Hippocampal formation (tissue), 2 donors: ENCODE measurements at places on chromosomes 7 and 10.

DNA sequence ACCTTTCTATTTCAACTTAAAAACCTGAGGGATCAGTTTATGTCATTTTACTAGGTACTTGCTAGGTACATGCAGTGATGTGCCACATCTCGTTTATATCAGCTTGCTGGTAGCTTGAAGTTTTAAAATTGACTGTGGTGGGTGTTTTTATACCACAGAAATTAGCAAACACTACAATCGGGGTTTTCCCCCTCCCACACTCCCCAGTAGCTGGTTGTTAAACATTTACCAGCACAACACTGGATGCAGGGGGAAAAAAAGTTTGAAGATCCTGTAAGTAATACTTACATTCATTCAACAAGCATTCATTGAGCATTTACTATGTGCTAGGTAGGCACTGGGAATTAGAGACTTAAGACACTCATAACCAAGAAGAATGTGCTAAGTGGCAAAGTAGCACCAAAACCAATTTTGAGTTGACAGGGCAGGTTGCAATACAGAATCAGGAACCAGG is 32.6 kb downstream of the USP6NL start:
- no peak for DNase-seq

DNA sequence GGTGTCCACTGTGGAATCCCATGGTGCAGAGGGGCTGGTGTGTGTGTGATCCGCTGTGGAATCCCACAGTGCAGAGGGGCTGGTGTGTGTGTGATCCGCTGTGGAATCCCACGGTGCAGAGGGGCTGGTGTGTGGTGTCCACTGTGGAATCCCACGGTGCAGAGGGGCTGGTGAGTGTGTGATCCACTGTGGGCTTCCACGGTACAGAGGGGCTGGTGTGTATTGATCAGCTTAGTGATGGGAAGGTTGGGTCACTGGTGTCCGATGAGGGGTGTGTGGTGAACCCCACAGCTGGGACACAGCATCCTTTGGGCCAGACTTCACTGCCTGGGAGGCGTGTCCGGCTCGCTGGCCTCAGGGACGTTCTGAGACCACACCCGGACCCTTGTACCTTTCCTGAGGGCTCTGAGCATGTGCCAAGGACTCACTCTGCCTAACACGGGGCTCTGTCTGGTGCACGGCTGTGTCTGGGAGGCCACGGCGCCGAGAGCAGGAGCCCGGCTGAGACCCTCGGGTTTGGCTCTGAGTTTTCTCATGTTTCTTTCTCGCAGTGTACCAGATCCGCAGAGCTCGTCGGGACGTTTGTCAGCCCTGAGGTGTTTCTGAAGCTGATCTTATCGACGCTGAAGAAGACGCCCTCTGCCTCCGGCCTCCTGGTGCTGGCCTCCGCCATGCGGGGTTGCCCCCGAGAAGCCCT is 29.3 kb upstream of the PRKAR1B start:
- DNase-seq: no peak

DNA sequence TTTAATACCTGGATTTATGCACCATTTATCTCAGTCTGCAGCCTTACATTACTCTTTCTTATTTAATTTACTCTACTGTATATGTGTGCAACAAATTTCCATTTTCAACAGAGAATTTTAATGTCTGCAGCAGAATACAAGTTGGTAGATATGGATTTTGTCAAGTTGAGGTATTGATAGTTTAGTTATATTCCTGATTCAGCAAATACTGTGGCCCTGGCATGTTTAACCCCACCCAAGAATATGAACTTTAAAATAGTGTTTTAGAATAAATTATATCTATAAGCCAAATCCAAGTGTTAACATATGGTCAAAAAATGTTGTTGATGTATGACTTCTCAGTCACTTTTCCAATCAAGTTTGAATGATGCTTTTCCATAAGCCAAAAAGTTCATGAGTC is 378.4 kb upstream of the NRG3 start:
- no peak for DNase-seq

DNA sequence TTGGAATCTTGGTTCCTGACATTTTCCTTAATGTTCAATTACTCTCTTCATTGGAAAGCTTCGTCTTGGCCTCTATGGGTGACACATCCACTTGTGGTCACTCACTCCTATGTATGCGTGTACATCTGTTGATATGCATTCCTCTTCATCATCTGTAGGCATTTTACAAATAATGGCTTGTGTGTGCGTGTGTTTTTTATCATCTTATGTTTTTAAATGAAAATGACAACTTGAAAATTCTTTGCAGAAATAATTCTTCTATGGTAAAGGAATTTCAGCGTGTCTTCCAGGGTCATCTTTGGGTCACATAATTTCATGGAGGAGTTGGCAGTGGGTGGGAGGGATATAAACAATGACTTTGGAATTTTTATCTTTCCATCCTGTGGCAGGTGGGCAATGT is 925.1 kb downstream of the LRMDA start:
- no peak for DNase-seq

DNA sequence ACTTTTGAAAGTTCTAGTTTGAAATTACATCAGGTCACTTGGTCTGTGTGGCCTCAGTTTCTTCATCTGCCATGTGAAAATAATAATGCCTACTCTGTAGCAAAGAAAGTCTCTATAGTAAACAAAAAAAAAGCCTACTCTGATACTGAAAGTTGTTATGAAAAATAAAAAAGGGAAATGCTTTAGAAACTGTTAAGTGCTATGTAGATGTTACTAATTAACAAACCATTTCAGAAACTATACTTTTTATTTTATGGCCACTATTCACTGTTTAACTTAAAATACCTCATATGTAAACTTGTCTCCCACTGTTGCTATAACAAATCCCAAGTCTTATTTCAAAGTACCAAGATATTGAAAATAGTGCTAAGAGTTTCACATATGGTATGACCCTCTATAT is 50.6 kb downstream of the CFTR start:
- DNase-seq: no peak

DNA sequence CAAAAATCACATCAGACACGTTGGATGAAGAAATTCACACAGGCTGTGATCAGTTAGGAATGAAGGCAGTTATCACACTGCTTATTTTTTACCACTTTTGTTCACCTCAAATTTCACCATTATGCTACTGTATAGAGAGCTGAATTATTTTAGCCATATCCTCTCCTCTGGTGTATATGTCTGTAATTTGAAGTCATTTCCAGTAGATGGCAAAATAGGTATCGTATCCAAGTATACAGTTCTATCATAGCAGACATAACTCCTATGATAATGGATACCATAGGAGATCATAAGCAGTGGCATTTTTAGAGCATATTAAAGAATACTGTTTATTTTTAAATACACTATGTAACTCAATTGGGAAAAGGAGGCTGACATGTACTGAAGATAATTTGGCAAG is 909.7 kb downstream of the DNAJB9 start:
- DNase-seq: no peak

GRCh38 chr10:97572214-97572989 is at the start of gene ANKRD2:
Gene ANKRD2 (plus strand): TSS chr10:97572779. CDS start chr10:97572789, 10 bp downstream.
- peak; percentile 29 for DNase-seq

- no peak for DNase-seq
These were observed 7.0 kb upstream of the PTPRE start for GRCh38 chr10:127899766-127900387.

DNA sequence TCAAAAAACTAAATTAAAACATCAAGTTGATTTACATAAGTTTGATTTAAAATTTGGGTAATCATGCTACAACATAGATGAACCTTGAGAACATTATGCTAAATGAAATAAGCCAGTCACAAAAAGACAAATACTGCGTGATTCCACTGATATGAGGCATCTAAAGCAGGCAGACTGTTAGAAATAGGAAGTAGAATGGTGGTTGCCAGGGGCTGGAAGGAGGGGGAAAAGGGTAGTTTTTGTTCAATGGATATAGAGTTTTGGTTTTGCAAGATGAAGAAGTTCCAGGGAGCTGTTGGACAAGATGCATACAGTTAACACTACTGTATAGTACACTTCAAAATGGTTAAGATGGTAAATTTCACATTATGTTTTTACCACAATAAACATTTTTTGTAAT is 45.0 kb upstream of the IFRD1 start:
- no peak for DNase-seq

GRCh38 chr10:3977761-3978160 is 192.8 kb upstream of the KLF6 start:
- no peak for DNase-seq

- no peak for DNase-seq
These were observed 11.8 kb upstream of the TFAM start for GRCh38 chr10:58373442-58373827.

DNA sequence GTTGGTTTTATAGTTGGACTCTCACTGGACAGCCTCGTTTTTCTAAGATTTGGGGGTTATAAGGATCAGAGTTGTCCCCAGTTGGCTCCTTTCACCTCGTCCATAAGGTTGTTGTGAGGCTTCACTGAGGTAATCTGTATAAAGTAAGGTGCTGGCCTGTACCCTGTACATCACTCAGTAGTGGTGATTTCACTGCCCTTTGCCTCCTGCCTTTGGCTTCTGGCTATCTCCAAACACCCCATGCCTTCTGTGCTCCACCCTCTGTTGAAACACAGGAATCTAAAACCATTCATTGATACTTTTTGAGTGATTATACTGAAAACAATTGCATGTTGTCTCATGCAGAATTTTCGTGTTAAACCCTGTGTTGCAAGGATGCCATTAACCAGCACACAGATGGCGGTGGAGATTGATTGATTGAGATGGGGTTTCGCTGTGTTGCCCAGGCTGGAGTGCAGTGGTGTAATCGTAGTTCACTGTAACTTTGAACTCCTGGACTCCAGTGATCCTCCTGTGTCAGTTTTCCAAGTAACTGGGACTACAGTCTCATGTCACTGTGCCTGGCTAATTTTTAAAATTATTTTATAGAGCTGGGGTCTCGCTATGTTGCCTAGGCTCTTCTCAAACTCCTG is 55.0 kb downstream of the KAT6B start:
- no peak for DNase-seq

DNA sequence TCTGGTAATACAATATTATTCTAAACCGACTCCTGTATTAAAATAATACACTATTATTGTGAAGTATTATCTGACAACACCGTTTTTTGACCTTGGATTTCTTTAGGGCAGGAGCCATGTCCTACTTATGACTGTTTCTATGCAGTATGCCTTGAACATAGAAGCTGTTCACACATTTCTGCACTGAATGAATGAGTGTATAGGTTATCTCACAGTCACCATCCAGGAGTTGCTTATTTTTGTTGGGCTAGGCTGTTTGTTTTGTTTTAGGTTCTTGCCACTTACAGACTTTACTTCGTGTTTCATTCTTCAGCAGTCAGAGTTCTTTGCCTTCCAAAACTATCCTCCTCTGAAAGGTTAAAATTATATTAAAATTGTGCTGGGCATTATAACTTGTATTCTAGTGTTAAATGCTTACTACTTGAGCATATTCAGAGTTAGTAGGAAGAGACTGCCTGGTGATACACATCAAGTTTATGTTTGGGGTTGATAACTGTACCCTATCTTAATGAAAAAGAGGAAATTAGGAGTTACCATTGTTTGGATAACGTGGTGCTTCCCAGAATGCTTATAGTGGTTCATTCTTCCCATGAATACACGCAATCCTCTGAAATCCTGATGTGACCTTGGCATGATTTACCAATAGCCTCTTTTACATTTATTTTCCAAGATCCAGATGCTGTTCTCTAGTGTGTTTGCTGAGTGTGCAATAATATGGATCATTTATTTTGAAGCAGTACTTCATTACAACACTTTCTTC is 1.7 kb downstream of the RALA start:
- DNase-seq: no peak

GRCh38 chr10:113487154-113487553 is 65.7 kb upstream of the HABP2 start:
- no peak for DNase-seq

GRCh38 chr10:79981450-79982361 is 32.8 kb upstream of the SFTPD start:
- peak; percentile 29 for DNase-seq

- no peak for DNase-seq
These were observed 376.2 kb upstream of the MGMT start for GRCh38 chr10:129090618-129091366.

GRCh38 chr7:140534743-140535142 is 55.4 kb upstream of the MKRN1 start:
- DNase-seq: no peak

- DNase-seq: no peak
These were observed 108.1 kb downstream of the SNX10 start for GRCh38 chr7:26399736-26400135.

DNA sequence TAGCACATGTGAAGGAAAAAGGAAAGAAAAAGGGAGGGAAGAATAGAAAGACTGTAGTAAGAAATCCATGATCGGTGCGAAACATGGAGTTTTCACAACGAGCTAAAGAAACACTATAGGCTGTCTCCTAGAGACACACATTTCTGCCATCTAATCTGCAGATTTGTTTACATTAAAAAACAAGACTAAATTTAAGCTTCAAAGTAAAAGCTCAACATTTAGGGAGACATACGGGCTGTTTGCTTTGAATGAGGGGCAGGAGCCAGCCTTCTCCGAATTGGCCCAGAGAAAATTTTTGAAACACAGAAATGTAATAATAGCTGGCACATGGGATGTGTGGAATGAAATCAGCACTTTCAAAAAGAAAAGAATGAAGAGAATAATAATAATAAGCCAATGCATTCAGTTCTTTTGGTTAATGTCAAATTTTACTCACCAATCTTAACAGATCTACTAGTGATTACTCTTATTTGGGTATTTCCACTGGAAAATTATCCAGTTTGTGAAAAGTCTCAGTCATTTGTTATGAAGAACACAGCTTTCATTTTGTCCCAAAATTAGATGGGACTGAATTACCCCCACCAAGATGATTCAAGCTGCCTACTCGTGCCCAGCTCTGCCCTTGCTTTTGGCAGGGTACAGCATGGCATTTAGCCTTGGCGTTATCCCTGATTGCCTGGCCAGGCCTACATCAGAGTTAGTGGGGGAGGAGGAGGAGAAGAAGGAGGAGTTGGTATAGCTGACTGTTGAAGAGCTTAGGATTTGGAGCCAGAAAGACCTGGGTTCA is 47.1 kb downstream of the MTURN start:
- no peak for DNase-seq

DNA sequence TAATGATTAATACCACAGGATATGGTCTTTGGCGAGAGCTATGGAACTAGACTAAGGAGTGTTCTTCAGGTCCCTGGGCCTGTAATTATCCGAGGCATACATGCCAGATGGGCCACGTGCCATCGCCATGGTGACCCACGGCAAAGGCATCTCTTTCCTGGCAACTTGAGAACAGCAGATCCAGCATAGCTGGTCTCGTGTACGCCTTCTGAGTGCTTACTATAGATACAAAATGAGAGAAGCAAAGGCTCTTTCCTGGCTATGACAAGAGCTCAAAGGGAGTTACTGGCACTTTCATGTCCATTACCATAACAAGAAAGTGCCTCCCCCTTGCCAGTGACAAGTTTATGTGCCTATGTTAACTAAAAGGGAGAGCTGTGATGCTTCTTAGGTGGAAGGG is 26.0 kb upstream of the GLI3 start:
- no peak for DNase-seq
